ENCODE measurements at places on chromosomes 16 and 17.

DNA sequence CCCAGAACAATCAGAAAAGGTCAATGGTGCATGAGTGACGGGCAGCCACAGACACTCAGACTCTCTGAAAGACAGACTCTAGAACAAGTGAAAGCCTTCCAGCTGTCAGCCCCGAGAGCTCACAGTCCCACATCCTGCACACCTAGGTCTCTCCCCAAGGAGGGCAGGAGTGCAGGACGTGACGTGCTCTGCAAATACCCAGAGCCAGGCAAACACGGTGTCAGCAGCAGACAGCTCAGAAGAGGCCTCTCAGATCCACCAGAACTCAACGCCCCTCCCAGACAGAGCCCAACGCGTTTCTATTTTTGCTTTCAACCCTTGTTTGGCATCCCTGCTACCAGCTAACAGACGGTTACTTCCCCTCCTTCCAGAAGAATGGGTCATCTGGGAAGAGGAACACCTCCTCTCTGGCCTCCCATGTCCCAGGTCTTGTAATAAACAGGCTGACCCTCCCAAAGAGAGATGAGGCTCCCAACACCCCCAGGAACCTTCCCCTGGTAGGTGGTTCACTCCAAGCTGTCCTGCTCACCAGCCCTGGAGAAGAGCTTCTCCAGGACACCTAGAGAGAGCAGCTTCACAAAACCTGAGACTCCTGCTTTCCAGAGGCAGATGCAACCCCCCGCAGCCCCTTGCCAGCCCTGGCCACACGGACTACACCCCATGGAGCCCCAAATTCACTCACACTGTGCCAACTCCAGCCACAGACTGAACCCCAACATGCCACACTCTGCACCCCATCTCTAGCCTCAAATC, 7.6 kb downstream of the PITPNM3 start:
- DNase-seq: no peak

DNA sequence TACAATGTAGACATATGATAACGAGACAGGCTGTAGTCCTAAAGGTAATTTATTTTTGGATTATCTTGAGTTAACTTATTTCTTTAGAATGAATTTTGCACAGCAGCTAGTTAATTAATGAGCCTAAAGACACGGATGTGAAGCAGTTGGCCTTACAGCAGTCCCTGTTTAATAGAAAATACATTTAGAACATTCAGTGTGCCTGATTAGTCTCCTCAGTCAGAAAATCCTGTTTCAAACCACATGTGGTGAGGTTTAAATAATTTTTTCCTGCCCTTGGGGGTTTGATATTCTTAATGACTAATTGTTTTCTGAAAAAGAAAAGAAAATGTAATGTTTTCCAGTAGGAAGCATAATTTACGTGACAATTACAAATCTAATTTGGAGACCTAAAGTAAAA, 494.2 kb upstream of the CDH8 start:
- no peak for DNase-seq

- no peak for DNase-seq
These were observed 43.2 kb downstream of the CLEC16A start for GRCh38 chr16:10987361-10988163.

GRCh38 chr16:89672177-89672941, 14.1 kb upstream of the CDK10 start:
- DNase-seq: no peak

DNA sequence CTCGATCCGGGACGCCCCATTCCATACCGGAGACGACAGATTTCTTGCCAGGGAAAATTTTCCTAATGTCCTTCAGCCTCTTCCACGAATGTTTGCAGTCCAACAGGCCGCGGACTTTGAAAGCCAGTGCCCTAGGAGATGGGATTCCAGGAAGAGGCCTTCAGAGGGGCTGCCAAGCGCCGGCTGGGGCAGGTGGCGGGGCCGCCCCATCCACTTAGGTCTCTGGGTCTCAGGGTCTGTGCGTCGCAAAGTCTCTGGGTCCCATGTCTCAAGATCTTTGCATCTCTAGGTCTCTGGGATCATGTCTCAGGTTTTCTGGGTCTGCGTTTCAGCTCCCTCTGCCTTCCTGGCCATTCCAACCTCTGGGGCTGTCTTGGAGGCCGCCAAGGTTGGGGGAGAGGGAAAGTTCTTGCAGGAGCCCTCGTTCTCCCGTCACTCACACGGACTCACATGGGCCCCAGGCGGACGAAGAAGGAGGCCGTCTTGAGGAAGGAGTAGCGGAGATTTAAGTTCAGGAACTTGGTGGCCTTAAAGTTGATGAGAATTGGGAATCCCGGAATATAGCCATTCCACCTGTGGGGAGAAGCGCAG, 7.2 kb downstream of the ALOX12B start:
- no peak for DNase-seq

DNA sequence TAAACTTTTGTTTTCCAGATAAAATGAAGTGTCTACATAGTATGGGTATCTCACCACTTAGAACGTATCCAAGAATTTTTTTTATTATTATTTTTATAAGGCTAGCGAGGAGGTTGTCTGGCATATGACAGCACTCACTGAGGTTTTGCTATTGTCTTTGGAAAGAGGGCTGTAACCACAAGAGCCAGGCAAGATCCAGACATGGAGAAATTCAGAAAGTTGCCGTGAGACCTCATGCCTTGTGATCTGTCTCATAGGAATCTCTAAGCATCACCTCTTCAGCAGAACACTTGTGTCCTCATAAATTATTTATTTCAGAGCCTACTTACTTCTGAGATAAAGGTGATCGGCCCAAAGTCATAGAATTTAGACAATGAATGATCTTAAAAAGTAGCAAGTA, 410.8 kb downstream of the CDH11 start:
- DNase-seq: no peak

DNA sequence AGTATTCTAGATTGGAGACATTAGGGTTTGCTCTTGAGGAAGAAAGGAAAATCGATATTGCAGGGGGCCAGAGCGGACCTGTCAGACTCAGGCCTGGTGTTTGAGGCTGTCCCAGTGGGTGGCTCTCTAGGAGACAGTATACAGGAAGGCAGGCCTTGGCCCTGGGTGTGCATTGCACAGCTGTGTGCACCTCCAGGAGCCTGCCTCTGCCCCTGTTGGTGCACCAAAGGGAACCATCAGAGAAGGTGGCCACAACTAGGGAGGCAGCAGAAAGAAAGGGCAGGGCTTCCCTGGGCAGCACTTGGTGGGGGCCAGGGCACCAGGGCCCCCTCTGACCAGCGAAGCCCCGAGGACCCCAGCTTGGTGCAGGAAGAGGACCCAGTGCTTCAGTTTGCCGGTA, 188.0 kb downstream of the NTN1 start:
- no peak for DNase-seq

DNA sequence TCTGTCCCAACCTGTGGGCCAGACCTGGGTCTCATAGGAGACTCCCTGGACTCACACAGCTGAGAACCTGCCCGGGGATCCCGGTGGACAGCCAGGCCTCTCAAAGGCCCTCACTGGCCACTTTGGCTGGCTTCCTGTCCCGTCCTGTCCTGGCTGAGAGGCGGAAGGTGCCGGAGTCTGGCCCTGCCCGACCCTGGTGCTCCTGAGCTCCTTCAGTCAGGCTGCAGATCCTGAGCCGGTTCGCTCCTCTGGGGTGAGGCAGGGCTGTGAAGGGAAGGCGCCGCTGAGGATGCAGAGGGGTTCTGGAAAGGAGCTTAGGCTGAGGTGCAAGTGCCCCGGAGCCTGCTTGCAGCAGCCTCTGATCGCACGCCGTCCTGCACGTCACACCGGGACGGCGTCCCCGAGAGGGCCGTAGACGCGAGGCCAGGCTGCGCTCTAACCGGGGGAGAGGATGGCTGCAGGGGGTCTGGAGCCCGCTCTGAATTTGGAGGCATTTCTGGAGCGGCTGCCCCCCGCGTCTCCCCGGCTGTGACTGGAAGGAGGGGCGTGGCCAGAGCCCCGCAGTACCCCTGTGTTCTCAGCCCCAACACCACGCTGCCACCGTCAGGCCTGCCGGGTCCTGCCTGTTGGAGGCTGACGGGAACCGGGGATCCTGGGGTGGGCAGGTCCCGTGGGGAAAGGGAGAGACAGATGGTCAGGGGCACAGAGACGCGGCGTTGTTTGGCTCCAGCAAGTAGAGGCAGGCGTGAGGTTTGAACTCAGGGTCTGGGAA, 4.1 kb downstream of the HGS start:
- no peak for DNase-seq

- no peak for DNase-seq
These were observed 25.3 kb downstream of the DBNDD1 start for GRCh38 chr16:89993971-89994370.

- DNase-seq: no peak
These were observed at the start of gene NPW for GRCh38 chr16:2019518-2019920. TSS of gene NPW (plus strand) at chr16:2019785.

DNA sequence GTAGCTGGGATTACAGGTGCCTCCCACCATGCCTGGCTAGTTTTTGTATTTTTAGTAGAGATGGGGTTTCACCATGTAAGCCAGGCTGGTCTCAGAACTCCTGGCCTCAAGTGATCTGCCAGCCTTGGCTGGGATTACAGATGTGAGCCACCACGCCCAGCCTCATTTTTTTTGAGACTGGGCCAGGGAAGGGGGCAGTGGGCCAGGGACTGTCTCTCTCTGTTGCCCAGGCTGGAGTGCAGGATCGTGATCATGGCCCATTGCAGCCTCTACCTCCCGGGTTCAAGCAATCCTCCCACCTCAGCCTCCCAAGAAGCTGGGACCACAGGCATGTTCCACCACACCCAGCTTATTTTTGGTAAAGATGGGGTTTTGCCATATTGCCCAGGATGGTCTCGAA, 16.0 kb downstream of the RSL1D1 start:
- DNase-seq: no peak

- no peak for DNase-seq
These were observed 5.4 kb downstream of the FASN start for GRCh38 chr17:82092628-82092994.

DNA sequence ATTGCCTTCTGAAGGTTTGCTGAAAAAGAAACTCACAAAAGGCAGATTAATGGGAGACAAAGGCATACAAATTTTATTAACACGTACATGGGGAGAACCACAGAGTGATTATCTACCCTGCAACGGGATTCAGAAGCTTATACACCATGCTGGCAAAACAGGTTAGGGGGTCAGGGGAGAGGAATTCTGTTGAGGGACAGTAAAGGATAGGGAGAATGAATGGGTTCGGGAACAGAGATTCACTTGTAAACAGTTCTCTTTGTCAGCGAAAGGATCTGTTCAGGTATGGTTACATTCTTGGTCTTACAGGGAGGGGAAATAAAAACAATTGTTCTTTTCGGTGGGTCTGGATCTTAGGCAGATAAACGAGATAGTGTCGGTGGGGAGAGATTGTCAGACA, 54.3 kb upstream of the B4GALNT2 start:
- no peak for DNase-seq

DNA sequence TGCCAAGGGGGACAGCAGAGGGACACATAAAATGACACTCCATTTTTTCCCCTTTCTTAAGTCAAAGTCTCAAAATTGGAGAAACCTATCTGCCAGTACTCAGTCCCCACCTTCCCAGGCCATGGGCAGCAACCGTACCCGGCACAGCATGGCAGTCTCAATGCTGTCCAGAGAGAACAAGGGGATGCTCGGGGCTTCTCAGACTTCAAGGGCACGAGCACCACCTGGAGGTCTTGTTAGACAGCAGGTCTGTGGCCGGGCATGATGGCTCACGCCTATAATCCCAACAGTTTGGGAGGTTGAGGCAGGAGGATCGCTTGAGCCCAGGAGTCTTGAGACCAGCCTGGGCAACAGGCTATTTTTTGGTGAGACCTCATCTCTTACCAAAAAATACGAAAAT, 3.2 kb downstream of the DNAH17 start:
- DNase-seq: no peak

DNA sequence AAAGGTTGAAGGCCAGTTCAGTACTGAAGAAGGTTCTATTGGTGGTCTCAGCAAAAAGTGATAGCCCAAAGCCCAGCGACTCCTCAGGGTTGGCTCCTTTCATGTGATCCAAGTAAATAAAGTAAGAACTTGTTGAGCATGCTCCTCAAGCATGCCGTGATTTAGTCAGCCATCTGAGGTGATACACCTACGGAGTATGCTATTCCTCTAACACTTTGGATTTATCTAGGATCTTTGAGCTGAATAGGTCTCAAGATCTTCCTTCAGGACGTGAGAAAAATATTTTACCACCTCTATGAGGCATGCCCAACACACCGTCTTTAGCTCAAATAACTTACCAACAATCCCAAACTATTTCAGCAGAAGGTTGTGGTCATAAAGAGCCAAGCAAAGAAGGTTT, 153.3 kb upstream of the CORO6 start:
- DNase-seq: no peak

- no peak for DNase-seq
These were observed 1.5 kb upstream of the ABCA6 start for GRCh38 chr17:69143151-69143550.

GRCh38 chr16:88343271-88343791, 39.4 kb upstream of the ZNF469 start:
- DNase-seq: no peak

DNA sequence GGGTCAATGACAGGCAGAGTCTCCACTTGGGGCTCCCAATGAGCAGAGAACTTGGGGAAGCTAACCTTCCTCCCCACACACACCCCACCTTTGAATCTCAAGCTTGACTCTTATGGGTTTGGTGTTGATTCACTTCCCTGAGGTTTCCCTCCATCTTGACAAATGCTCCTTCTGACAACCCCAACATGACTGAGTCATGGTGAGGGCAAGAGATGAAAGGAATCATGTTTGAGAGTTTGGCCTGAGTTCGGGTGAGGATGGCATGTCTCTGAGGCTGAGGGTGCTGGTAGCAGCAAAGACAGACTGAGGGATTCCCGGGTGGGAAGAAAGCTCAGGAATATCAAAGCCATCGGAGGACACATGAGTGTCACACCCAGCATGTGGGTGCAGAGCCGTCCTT, 18.7 kb downstream of the KRT9 start:
- no peak for DNase-seq

- no peak for DNase-seq
These were observed 34.0 kb downstream of the UBE2G1 start for GRCh38 chr17:4332296-4332970.

GRCh38 chr16:85611444-85612190, 1.5 kb upstream of the GSE1 start:
- no peak for DNase-seq

DNA sequence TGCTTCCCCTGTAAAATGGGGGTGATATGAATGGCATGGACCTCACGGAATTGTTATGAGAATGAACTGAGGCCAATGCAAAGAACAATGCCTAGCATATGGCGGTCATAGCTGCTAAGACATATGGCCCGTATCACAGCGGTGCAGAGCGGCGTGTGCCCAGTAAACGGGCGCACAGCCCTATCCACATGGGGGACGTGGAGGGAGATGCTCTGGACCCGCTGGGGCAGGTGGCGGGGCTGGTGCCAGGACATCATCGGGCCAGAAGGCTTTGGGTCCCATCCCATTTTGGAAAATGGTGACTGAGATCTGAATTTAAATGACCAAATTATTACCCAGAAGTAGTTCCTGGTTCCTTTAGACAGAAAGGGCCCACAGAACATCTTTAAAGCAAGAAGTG, 18.5 kb upstream of the CPSF4L start:
- DNase-seq: no peak

- DNase-seq: no peak
These were observed 62.5 kb downstream of the WIPI1 start for GRCh38 chr17:68394608-68395331.
